ENCODE measurements at places on chromosomes 5 and 9.

GRCh38 chr5:127425868-127426267 lies 91.6 kb upstream of the PRRC1 start:
- DNase-seq: no peak

- DNase-seq: no peak
Measured at GRCh38 chr9:130177898-130178805, 5.9 kb downstream of the NCS1 start.

- DNase-seq: no peak
Measured at GRCh38 chr9:35716230-35716629, 15.8 kb downstream of the TLN1 start.

- DNase-seq: peak; percentile 6
Measured at GRCh38 chr5:31825518-31826068, 186.7 kb downstream of the PDZD2 start.

GRCh38 chr9:17624571-17624970 lies 45.7 kb downstream of the SH3GL2 start:
- no peak for DNase-seq

- no peak for DNase-seq
Measured at GRCh38 chr5:43121913-43122484, 1.3 kb downstream of the ZNF131 start.

GRCh38 chr5:124104344-124104743 lies 592.4 kb downstream of the CSNK1G3 start:
- no peak for DNase-seq

DNA sequence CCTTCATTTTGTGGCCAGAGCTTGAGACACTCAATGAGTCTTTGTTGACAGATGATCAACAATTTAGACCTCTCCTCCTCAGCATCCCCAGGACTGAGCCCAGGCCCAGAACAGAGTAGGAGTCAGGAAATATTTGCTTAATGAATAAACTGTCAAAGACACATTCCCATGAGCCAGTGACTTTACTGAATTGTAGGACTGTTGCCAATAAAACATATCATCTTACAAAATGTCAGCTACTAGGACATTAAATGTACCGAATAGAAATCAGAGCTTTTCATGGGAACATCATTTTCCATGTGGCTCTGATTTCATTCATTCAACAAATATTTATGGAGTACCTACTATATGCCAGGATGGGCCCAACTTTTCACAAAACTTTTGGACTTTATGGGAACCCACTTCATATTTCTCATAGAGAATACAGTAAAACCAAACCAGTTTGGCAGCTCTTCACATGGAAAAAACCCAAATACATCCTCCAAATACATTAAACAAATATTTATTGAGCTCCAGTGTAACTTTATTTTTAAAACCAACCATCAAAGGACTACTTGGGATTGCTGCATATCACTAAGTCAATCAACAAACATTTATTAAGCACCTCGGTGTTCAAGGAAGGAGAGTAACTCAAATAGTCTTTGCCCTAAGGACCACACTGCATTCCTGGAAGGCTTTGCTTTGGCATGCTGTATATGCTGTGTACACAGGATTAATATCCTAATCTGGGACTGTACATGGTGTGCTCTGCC lies 11.4 kb downstream of the VDAC1 start:
- peak; percentile 36 for DNase-seq

- no peak for DNase-seq
Measured at GRCh38 chr5:156871212-156871611, 21.1 kb downstream of the PPP1R2B start.

- DNase-seq: peak; percentile 69
Measured at GRCh38 chr9:114691046-114691955, 9.3 kb upstream of the TEX48 start.

- no peak for DNase-seq
Measured at GRCh38 chr9:118991366-118992285, 377.6 kb downstream of the BRINP1 start.

- no peak for DNase-seq
Measured at GRCh38 chr5:143106174-143106573, 297.3 kb downstream of the NR3C1 start.

DNA sequence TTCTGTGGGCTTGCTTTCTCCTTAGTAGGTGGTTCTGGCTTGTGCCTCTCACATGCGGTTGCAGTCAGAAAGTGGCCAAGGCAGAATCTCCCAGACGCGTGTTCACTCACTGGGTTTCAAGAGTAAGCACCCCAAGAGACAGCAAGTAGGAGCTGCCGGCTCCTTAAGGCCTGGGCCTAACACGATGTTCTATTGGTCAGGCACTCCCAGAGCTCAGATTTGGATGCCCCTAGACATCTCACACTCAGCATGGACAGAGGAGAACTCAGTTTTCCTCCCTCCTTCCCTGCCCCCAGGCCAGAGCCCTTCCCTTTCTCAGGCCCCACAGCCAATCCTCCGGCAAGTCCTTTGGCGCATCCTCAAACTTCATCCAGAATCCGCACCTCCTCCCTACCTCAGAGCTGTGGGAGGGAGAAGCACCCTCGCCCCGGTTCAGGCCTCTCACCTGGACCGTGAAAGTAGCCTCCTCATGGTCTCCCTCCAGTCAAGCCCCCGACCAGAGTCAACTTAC lies 6.5 kb upstream of the CARD19 start:
- no peak for DNase-seq

- DNase-seq: no peak
Measured at GRCh38 chr9:19286634-19287188, 56.2 kb downstream of the DENND4C start.

DNA sequence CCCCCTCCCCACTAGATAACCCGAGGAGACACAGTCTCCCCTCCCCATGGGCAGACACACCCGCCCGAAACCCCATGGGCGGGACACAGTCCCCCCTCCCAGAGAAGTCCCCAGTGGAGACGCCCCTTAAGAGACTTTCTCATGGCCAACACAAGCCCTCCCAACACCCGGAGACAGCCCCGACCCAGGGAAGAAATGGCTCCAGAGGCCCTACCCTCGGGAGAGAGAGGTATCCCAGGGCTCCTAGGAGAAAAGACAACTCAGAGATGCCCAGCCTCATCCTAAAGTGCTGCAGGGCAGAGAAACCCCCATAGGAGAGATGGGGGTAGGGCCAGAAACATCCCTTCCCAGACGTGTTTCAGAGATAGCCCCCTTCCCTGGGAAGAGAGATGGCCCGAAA lies 27.4 kb downstream of the PCDH1 start:
- DNase-seq: no peak

DNA sequence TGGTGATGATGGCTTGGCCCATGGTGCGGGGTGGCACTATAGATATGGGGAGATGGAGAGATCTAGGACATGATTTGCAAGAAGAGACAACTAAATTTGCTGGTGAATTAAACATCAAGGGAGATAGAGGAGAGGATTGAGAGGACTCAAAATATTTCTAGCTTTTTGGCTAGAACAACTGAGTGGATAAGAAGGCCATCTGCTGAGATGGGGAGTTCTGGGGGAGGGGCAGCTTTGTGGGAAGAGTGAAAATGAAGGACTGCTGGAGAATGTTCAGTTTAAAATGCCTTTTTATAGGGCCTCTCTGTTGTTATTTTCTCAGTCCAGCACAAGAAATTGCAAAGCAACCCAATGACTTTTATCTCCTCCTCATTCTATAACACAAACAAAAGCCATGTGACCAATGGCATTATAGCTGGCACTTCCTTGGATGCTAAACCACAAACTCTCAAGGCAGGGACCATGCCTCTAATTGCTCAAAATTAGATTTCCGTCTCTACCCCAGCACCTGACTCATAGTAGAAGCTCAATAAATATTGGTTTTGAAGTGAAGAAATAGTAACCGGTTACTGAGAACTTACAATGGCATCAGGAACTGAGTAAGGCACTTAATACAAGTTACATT lies 29.8 kb downstream of the JAKMIP2 start:
- no peak for DNase-seq

GRCh38 chr5:165138236-165138635 lies 1632.8 kb downstream of the MAT2B start:
- DNase-seq: no peak

- DNase-seq: no peak
Measured at GRCh38 chr9:107732781-107733522, 243.4 kb upstream of the KLF4 start.

DNA sequence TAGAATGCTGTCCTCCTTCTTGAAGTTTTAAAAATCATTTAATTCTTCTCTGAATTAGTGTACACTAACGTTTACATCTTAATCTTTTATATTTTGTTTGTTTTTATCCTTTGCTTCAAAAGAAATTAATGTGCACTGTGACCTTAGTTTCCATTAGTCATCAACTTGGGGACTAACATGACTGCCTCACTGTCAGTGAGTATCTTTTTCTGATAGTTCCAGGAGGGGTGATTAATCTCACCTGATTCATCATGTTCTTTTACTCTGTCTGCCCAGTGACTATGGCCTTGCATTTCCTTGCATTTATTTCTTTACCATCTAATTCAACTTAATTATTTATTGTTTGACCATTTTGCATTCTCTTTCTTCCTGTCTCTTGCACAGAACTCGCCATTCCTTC lies 33.4 kb upstream of the NR3C1 start:
- DNase-seq: no peak

GRCh38 chr5:14316471-14316870 lies 173.3 kb downstream of the TRIO start:
- no peak for DNase-seq

DNA sequence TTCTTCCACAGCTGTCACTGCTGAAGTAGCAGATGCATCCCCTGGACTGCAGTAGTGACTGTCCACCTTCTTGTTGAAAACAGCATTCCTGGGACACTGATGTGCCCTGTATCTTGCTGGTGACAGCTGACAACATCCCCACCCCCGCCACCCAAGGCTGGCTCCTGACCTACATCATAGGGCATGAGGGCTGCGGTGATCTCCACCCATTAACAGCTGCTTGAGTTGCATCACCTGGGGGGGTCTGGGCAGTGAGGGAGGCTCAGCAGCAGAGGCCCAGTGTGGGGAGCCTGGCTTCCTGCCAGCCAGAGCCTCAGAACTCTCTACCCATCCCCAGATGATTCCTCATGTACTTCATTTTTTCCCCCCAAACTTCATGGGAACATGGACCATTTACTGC lies 4.1 kb downstream of the PRUNE2 start:
- no peak for DNase-seq

DNA sequence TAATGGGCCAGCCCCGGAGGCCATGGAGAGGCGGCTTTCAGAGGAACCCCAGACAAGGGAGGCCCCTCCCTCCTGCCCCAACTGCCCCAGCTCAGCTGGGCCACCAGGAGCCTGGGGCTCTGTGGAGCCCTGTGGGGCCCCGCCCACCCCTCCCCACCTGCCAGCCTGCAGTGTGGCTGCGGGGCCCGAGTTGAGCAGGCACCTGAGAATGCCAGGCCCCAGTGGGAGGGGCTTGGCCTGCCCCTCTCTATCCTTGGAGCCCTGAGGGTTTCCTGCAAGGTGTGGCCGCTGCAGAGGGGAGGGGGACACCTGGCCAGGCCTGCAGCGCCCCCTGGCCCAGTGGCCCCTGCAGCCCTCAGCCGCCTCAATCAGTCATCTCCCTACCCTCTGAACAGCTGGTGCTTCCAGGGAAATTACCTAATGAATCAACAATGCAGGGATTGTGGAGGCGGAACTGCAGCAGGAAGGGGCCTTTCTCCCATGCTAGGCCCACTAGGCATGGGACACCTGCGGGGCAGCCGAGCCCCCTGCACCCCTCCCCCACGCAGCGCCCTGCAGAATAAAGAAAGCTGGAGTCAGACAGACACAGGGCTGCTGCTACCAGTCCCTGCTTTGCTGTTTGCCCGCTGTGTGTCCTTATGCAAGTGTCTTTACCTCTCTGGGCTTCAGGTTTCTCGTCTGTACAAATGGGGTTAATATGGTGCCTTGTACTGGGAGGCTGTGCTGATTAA lies 48.0 kb downstream of the LMX1B start:
- DNase-seq: no peak

DNA sequence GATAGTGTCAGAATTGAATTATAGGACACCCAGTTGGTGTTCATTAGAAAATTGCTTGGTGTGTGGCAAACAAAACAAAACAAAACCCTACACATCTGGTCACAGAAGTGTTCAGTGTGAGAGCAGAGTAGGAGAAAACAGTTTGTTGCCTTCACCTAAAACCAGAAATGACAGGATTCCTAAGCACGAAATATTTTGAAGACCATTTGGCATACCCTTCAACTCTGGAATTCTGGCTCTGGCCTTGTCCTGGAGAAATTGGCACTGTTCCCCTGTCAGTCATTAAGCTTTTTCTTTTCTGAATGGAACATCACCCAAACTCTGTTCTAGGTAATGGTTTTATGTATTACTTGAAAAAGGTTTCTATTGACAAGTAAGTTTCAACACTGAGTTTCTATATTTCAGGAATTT lies 110.2 kb upstream of the PCA3 start:
- no peak for DNase-seq

- DNase-seq: no peak
Measured at GRCh38 chr5:51678330-51678729, 295.1 kb downstream of the ISL1 start.

DNA sequence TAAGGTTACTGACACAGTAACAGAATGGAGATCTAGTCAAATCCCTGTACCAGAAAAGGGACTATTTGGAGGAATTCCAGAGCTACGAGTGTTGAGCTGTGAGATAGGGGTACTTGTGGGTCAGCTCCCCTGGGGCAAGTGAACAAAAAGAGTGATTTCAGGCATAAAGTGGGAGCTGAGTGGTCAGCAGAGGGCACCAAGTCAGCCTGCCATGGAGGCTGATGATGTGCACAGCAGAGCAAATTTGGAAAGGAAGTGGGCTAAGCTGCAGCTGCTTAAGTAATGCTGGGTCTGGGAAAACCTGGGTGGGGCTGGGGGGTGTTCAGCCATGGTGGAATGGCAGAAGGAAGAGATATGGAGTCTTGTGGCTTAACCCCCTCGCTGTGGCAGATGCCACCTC lies 327.9 kb downstream of the NTRK2 start:
- DNase-seq: no peak

DNA sequence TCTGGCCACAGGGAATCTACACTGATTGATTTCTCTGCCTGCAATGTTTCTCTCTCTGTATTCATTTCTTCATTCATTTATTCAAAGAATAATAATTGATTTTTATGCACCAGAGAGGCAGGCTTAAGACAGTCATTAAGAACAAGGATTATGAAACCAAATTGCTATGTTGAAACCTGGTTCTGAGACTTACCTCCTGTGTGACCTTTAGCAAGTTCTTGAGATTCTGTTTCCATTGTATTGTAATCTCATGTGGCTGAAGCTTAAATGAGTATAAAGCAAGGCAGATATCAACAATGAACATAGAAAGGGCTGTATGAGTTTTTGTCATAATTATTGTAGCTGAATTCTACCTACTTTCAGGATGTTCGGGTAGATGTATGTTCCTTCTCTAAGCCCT lies 129.6 kb upstream of the GRIA1 start:
- no peak for DNase-seq

- no peak for DNase-seq
Measured at GRCh38 chr9:136576269-136576626, 30.4 kb upstream of the NOTCH1 start.

Measured in amniotic stem cell (primary cell).